ENCODE measurements at places on chromosomes 5 and 9. TPM values are rescaled to one million over a fixed set of nuclear protein-coding genes. Genes with fewer than 3 reads are reported as not detected.

DNA sequence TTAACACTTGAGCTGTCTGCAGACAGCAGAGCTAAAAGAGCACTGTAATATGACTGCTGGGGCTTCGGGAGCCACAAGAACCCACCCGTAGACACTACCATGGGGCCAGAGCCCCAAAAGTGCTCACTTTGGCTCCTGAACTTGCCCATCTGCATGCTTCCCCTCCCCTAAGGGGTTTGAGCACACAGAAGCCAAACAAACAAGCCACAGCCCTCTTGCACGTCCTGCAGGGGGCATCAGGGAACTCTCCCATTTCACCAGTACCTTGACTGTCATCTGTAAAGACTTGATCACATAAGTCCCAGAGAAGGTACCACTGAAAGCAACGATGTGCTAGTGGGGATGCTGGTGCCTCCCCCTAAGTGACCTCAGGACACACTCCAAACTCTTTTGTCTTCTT, 681.8 kb downstream of the SEMA5A start:
- DNase-seq = peak; percentile 37

The SLC25A48 gene
- total RNA-seq = not detected

GRCh38 chr9:99051851-99052250, 53.1 kb upstream of the TGFBR1 start:
- peak; percentile 17 for DNase-seq

DNA sequence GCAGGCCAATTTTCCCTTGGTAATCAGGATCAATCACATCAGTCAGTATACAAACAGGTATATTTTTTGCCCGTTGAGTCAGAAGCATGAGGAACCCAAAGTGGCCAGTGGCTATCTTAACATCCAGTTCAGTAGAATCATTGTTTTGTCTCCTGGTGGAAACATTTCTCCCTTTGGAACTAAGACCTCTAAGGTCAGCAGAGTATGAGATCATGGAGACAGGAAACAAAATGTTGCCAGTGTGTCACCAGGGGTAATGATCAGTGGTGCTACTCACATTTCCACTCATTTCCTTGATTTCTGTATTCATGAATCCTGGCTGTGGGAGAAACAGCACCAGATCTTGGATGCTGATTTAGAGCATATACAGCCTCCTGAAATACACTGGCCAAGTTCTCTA, 553.0 kb downstream of the CSNK1G3 start:
- peak; percentile 14 for DNase-seq

The ZNF79 gene
- total RNA-seq = 4.4 TPM

The KYAT1 gene
- 8.0 TPM for total RNA-seq

The IFNA21 gene
- total RNA-seq = not detected

Measured in RPMI7951 (cell line).